Kidney (tissue), 22 donors: ENCODE measurements at places on chromosomes 2 and 18. TPM values are rescaled to one million over a fixed set of nuclear protein-coding genes. Genes with fewer than 3 reads are reported as not detected.
A peak's percentile ranks its signal among the peaks of the same experiment; 100 is the strongest.

GRCh38 chr2:228063558-228063957 lies 117.9 kb downstream of the SPHKAP start:
- no peak for DNase-seq

- no peak for DNase-seq
Measured at GRCh38 chr2:17790536-17790935, 25.7 kb upstream of the MSGN1 start.

The C2orf78 gene
- not detected for total RNA-seq

GRCh38 chr2:232959139-232959538 lies 53.9 kb downstream of the NGEF start:
- no peak for DNase-seq

GRCh38 chr2:239943991-239944631 lies 81.0 kb downstream of the NDUFA10 start:
- DNase-seq: peak; percentile 57

DNA sequence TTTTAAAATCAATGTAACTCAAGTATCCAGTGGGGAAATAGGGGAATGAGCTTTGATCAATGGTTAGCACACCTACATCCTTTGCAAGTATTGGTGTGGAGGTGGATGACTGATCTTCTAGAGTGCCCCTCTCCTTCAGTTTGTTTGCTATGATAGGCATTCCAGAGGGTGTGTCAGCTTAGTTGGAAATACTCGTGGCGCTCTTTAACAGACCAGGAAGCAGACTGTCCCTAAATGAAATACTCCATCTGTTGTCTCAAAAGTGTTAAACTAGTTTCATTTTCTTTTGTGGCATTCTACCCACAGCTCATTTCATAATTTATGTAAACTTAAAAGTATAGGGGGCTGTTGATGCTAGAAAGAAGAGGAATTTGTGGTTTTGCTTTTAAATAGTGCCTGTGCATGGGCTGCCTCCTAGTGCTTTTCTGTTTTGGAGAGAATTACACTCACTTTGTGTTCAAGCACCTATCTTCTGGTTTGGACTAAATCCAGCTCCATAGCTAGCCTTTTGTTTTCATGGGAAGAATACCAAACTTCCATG lies 66.2 kb downstream of the STAT1 start:
- DNase-seq: no peak

DNA sequence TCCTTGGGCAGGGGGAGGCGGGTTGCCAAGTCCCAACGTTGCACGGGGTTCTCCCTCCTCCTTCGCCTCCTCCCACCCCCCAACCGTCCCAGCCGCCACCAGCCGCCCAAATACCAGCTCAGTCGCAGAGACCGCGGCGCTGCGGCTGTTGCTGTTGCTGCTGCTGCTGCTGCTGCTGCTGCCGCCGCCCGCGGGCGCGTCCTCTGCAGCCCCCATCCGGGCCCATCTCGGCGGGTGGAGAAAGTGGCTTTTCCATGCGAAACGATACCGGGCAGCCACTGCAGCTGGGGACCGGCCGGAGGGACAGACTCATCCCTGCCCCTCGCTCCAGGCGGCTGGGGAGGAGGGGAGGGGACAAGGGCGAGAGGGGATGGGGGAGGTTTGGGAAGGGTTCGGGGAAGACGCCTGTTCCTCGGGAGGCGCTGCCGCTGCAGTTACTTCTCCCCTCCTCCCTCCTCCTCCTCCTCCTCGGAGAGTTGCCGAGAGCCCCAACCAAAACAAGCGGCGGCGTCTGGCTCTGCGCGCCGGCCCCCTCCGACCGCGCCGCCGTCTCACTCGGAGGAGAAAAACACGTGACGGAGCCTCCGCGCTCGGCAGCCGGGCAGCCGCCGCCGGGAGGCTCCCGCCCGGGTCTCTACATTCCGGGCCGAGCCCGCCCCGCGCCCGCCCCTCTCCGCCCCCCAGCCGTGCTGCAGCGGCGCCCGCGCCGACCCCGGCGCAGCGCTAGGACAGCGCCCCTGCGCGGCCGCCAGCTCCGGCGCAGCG lies at the start of gene IRS1:
Gene IRS1 (minus strand): TSS at position 610 of the 765 bp plus-strand sequence. CDS start 1,082 bp downstream, outside the sequence.
- peak; percentile 93 for DNase-seq

The FAM237A gene
- total RNA-seq: not detected

DNA sequence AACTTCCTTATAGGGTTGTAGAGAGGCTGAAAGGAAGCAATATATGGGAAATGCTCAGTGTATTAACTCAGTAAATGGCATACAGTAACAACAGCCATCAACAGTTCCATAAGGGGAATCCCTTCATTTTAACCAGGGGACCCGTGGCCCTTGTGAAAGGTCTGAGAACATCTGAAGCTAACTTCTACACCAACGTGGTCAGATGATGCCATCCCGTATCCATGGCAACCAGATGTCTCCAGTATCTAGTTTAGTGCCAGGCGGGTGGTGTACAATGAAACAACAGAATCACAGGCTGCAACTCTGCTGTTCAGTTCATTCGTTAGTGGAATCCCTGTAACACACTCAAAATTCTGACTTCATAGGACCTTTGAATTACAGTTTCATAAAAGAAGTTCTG lies 162.3 kb downstream of the TGIF1 start:
- peak; percentile 44 for DNase-seq

DNA sequence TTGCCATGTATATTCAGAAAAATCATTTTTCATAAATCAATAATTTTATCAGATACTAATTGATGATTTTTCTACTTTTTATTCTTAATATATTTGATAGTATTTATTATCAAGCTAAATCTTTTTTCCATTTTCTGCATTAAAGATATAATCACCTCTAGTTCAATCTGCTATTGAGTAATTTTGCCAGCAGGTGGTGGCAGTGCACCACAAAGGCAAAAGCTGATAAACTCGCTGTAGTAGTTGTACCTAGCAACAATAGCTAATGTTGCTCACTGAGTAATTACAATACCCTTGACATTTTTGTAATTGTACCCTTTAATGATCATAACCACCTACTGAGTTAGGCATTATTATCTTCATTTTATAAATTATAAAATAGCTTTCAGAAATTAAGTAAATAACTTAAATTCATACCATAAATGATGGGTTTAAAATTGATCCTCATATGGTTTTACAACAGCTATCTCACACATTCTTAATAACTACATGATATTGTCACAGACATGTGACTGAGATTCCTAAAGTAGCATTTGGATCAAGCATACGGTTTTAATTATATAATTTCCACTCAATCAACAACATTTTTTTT lies 52.0 kb upstream of the CALCRL start:
- DNase-seq: peak; percentile 46

The BMP10 gene
- not detected for total RNA-seq

GRCh38 chr2:156423674-156424282 lies 12.4 kb upstream of the GPD2 start:
- DNase-seq: no peak

The CDK15 gene
- 2.7 TPM for total RNA-seq

The GAL3ST2 gene
- total RNA-seq: 0.19 TPM

GRCh38 chr2:24049485-24050021 lies at the start of gene FKBP1B:
FKBP1B (plus strand) TSS chr2:24049741; CDS start chr2:24049850, 109 bp downstream.
- DNase-seq: peak; percentile 77

DNA sequence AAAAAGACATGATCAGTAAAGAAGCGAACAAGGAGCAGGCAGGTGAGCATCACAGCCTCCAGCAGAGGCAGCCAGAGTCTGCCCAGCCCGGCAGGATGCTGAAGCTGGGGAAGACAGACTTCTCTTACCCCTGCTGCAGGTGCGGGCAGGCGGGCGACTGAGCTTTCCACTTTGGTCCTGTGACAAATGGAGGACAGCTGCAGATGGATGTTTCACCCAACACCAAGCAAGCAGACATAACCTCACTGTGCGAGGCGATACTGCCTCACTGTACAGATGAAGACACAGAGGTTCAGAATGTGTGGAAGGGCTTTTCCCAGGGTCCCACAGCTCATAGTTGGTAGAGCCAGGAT lies 251.0 kb downstream of the AFF3 start:
- no peak for DNase-seq

DNA sequence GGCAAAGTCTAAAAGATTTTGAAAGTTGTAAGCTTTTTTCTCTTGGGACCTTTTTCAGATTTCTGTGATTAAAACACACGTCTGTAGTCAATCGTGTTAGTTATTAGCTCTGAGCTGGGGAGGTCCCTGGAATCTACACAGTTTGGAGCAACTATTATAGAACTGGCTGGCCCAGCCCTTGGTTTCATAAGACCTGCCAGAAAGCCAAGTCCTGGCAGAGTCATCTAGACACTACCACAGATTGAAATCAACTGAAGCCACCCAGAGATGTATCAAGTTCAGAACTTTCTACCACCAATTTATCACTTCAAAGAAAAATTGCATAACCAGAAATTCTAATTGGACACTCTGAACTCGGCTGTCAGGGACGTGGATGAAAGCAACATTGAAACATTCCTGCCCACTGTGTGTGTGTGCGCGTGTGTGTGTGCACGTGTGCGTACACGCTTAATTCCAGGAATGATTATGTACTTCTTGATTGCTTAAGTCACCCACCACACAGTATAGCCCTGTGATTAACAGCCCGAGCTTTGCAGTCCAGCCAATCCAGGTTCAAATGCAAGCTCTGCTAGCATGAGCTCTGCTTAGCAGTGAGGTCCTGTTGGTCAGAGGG lies 126.3 kb downstream of the TPGS2 start:
- no peak for DNase-seq

GRCh38 chr2:236527159-236527630 lies 42.4 kb upstream of the ACKR3 start:
- DNase-seq: no peak

The MTIF2 gene
- 27.3 TPM for total RNA-seq

- DNase-seq: no peak
Measured at GRCh38 chr2:23230885-23231284, 154.1 kb upstream of the KLHL29 start.

The CCDC93 gene
- total RNA-seq: 36.3 TPM

- no peak for DNase-seq
Measured at GRCh38 chr18:55390898-55391297, 197.1 kb downstream of the TCF4 start.

- DNase-seq: no peak
Measured at GRCh38 chr2:203973000-203973399, 36.4 kb downstream of the ICOS start.

- no peak for DNase-seq
Measured at GRCh38 chr2:178163395-178163794, 30.9 kb upstream of the OSBPL6 start.

The TMEM198 gene
- 4.5 TPM for total RNA-seq

The CD302 gene
- total RNA-seq: 33.2 TPM

DNA sequence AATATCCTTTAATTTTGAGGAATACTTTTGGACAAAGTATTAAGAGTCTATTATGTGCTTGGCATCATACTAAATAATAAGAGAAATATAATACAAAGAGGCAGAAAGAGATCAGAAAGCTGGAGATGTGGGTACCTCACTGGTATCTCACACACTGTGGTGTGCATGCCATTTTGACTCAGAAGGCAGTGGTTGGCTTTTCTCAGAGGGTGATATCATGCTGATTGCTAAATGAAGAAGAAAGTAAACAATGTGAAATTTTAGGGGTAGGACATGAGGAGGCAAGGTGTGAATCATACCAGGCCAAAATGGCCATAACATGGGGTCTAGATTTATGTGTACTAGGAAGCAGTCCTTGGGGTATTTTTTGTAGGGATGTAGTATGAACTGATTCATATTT lies 16.6 kb upstream of the SPOPL start:
- no peak for DNase-seq

DNA sequence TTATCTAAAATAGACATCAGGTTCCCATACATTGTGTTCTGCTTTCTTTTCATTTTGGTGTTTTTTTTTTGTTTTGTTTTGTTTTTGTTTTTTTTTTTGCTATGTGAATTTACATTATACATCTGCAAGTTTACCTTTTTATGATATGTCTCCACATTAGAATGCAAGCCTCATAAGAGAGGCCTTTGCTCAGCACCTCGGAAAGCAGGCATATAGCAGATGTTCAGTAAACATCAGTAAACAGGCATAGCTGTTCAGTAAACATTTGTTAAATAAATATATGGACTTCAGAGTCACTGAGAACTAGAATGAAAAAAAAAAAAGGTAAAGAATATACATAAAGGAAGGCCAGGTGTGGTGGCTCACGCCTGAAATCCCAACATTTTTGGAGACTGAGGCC lies 405.3 kb downstream of the ERBB4 start:
- DNase-seq: no peak

- no peak for DNase-seq
Measured at GRCh38 chr2:159272156-159272555, 14.3 kb downstream of the WDSUB1 start.

DNA sequence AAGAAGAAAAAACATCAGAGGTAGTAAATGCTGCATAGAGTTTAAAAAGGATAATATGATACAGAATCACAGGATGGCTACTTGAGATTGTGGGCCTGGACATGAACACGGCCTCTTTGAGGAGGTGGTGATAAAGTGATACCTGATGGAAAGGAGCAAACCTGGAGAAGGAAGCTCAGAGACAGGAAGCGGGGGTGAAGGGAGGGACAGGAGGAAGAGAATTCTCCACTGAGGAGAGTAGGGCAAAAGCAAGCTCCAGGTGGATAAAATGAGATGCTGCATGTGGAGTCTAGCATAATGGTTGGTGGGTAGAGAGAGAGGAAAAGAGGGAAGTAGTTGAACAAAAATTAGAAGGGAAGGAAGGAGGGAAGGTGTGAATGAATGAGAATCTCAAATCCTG lies 77.0 kb upstream of the GALNT3 start:
- DNase-seq: no peak

The ABCG8 gene
- total RNA-seq: 0.13 TPM

GRCh38 chr18:26336572-26336971 lies 110.3 kb downstream of the TAF4B start:
- DNase-seq: no peak

The ACMSD gene
- total RNA-seq: 44.0 TPM

The VAMP5 gene
- total RNA-seq: 46.0 TPM

GRCh38 chr18:75261430-75262223 lies 51.0 kb downstream of the TSHZ1 start:
- DNase-seq: no peak

The APCDD1 gene
- total RNA-seq: 22.9 TPM

The BCL11A gene
- total RNA-seq: 8.7 TPM

- no peak for DNase-seq
Measured at GRCh38 chr18:69680123-69680522, 267.6 kb downstream of the CD226 start.

GRCh38 chr2:237171881-237172280 lies 86.2 kb downstream of the COPS8 start:
- no peak for DNase-seq

DNA sequence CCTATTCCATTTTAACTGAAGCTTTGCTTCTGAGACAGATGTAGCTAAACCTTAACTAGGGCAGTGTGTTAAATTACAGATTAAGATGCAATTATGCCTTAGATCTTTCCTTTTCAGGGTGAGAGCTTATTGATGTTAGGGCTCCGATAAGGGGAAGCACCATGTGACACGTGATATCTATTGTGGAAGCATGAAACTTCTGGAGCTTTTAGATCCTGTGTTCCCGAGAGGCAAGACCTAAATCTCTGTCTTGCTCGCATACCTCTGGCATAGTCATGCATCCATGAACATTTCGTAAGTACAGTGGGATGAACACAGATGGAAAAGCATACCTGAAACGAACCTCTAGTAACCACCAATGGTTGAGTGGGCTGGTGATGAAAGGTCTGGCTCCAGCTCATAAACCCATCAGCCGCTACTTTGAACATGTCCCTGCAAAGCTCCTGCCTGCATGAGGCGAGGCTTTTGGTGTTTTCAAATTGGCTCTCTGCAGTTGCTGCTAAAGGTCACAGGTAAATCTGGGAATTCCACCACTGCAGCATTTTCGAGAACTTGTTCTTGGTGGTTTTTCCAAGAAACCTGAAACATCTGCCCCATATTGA lies 3.7 kb upstream of the NRP2 start:
- peak; percentile 86 for DNase-seq
